Activated naive CD4-positive, alpha-beta T cell treated with anti-CD3 and anti-CD28 coated beads, Interleukin-2, amount 50 U/mL, for 72 hours (primary cell): ENCODE measurements at places on chromosomes 1 and 21.

GRCh38 chr1:91833946-91834345 lies 52.0 kb downstream of the TGFBR3 start:
- DNase-seq = no peak

GRCh38 chr1:12309783-12310742 lies 80.2 kb downstream of the VPS13D start:
- DNase-seq = no peak

- DNase-seq = no peak
Measured at GRCh38 chr1:49319426-49319963, 542.8 kb upstream of the BEND5 start.

- DNase-seq = no peak
Measured at GRCh38 chr1:200992382-200993048, 31.0 kb downstream of the KIF21B start.

DNA sequence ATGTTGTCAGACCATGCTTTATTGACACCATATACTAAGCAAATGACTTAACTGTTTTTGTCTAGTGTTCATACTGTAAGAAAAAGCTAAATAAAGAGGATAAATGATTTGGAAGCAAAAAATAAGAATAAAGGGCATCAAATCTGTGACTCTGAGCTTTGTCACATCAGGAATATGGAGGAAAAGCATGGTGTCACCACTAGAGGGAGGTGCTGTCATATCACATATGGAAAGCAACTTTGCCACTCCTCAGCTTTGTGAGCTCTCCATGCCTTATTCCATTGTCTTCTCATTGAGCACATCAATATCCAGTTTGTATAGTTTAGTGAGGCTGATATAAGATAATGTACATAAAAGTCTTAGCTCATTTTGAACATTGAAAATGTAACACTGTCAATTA lies 20.8 kb upstream of the GBP1 start:
- DNase-seq = peak; percentile 59

- DNase-seq = no peak
Measured at GRCh38 chr1:167412072-167412471, 106.3 kb downstream of the CD247 start.

DNA sequence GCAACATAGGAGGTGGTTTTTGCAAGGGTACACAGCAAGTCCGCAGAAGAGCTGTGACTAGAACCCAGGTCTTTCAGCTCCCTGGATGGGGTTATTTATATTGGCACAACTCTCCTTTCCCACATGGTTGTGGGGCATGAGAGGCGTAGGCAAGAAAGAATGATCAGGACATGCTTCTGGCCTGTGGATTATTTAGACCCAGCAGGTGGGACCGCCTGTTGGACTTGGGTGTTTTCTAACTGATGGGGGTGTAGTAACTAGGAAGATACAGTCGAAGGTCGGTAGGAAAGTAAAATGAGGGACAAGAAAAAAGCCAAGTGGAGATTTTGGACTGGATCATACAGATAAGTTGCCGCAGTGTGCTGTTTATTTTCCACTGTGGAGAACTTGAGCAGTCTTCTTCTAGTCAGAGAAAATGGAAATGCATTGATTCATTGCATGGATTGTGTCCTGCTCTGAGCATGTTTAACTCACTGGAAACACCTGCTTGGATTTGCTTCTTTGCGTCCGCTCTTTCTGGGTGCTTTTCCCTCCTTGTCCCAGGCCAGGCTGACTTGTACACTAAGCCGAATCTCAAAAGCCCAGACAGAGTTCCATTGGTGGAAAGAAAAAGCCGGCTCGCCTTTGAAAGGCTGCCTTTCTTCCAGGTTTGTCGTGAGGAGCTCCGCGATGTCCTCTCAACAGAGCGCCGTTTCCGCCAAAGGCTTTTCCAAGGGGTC lies 592 bp downstream of the CRCT1 start:
- no peak for DNase-seq

- no peak for DNase-seq
Measured at GRCh38 chr1:197725044-197725443, 50.2 kb downstream of the DENND1B start.

DNA sequence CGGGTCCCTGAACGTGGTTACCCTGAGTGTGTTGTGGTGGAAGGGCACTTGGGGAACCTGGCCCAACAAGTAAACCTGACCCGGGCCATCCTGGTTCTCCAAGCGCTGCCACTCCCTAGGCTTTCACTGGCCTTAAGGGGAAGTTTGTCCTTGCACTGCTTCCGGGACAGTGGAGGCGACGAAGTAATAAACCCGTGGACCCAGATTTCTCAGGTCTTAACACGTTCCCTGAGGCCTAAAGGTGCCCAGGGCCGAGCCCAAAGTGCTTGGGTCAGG lies 261 bp upstream of the CCDC24 start:
- no peak for DNase-seq

DNA sequence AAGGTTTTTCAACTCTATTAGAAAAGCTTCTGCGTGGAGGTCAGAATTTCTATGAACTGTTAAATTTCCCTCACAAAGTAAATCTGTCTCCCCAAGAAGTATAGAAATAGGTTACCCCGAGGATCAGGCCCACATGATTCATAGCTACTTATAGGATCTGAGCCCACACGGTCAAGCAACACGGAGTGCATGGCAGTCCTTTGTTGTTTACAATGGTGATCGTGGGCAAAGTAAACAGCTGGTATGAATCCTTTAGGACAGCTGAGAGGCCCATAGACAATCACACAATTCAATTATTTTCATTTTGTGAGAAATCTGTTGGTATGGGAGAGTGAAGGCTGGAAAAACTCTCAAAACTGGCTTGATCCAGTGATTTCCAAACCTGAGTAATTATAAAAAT lies 58.9 kb upstream of the RCOR3 start:
- no peak for DNase-seq
